Lung (tissue), 17 donors: ENCODE measurements at places on chromosomes 12 and 14. TPM values are rescaled to one million over a fixed set of nuclear protein-coding genes. Genes with fewer than 3 reads are reported as not detected.

The MYO1H gene
- polyA plus RNA-seq: 0.09 TPM

The HOXC12 gene
- polyA plus RNA-seq: not detected

The ATL1 gene
- polyA plus RNA-seq: 2.0 TPM

The DBX2 gene
- not detected for polyA plus RNA-seq

The RNU6-8 gene
- polyA plus RNA-seq: not detected

The KCNMB4 gene
- polyA plus RNA-seq: 4.2 TPM

The SERPINA9 gene
- not detected for polyA plus RNA-seq

The RAD9B gene
- 0.46 TPM for polyA plus RNA-seq

The SLCO1B1 gene
- not detected for polyA plus RNA-seq

The MFAP5 gene
- polyA plus RNA-seq: 1.6 TPM

The LMO3 gene
- polyA plus RNA-seq: 54.0 TPM

The PRH2 gene
- 0.31 TPM for polyA plus RNA-seq

The CLEC4E gene
- 112 TPM for polyA plus RNA-seq

The NYNRIN gene
- 4.2 TPM for polyA plus RNA-seq
